ENCODE measurements at places on chromosomes 5 and 9.

DNA sequence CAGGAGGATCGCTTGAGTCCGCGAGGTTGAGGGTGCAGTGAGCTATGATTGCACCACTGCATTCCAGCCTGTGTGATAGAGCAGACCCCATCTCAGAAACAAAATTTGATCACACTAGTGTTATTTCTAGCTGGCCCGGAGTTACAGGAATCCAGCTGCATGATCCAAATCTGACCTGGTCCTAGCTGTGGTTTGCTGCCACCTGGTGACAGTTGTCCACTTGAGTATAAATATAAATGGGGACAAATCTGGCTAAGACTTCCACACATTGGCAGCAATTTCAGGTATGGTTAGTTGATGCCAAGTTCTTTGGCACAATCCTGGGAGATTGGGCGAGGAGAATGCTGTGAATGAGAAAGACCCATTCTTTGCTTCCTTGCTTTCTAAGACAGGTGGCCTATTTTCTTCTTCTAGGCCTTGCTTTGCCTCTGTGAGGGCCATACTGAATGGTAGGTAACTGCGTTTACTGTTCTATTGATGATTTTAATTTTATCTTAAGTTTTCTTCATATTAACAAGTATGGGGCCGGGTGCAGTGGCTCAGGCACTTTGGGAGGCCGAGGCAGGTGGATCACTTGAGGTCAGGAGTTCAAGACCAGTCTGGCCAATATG, 35.4 kb downstream of the UBE2R2 start:
- DNase-seq = peak; percentile 45

- DNase-seq = no peak
These were observed 53.6 kb upstream of the RANBP6 start for GRCh38 chr9:6068983-6069382.

GRCh38 chr5:81207009-81207408, 26.1 kb upstream of the CKMT2 start:
- no peak for DNase-seq

GRCh38 chr5:150172145-150172544, 5.6 kb downstream of the CDX1 start:
- DNase-seq = no peak

- no peak for DNase-seq
These were observed 90.7 kb upstream of the DHFR start for GRCh38 chr5:80745490-80745889.

DNA sequence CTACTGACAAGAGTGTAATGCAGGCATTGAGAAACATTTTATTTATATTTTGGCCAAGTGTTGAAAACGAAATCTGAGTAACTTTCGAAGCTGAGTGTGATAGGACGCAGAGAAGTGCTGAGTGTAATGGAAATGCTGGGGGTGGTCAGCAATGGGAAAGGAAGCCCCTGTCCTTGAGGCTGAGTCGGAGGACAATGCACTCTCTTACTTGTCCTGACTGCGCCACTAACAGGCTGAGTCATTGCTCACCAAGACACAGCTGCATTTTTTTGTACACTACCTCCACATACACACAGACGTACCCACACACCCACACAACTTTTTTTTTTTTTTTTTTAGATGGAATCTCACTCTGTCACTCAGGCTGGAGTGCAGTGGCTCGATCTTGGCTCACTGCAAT, 637.7 kb downstream of the SLCO4C1 start:
- no peak for DNase-seq

- no peak for DNase-seq
These were observed 50.6 kb upstream of the KLF4 start for GRCh38 chr9:107540164-107540561.

DNA sequence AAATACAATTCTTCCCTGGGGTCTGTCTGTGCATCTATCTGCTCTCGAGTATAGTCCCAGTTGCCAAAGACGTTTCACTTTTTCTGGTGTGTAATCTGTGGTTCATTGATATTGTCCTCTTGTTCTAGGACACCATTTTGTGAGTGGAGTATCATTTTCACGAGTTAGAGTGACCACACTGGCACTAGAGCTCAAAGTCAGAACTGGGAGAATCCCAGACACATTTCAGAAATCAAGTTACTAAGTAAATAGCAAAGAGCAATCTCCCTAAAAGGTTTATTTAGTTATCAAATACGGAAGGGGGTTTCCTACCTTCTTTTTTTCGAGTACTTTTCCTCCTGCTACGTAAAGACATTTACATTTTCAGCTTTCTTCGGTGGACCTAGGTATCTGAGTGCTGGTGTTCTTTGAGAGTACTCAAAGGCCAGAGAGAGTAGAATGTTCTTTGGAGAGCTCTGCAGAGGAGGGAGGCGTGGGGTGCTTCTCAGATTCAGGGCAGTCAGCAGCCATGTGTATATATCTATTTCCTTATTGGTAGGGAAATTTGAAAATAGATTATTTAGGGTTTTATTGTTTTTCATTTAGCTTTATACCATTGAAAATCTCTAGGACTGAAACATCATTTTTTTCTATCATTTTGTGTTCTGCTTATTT, 8.9 kb upstream of the HSPA9 start:
- DNase-seq = no peak

- no peak for DNase-seq
These were observed 79.6 kb upstream of the SLC25A51 start for GRCh38 chr9:37983381-37984067.

GRCh38 chr5:18220631-18221030, 586.4 kb downstream of the TAF11L14 start:
- DNase-seq = no peak

DNA sequence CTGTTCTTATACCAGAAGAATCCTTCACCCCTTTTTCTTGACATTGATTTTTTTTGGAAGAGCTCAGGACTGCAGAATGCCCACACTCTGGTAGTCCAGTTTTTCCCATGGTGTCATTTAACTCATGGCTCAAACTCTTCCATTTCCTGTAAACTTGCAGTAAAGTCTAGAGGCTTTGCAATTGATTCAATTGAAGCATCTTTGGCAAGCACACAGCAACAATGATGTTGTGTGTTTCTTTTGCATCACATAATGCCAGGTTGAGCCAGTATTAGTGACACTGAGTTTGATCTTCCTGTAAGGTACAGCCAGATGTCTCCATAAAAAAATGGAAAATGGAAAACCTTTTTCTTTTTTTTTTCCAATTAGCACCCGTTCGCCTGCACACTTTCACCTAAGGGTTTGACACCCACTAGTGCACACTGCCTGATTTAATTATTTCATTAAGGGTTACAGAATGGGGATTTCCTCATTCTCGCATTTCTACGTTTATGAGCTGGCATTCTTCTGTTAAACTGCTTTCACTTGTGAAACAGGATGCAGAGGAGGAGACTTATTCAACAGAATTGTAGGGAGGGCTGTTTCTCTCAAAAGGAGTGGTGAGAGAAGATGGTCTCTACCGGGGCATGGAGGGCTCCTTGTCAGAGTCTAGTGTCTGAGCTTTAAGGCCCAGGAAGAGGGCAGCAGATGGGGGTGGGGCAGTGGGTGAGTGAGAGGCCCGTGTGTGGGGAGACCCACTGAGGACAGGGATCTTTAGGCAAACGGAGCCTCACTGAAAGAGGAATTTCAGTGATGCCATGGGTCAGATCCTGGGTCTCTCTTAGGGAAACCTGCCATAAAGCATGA, 2.2 kb upstream of the S1PR3 start:
- no peak for DNase-seq

All from stimulated activated CD4-positive, alpha-beta T cell treated with anti-CD3 and anti-CD28 coated beads, Interleukin-12 subunit alpha, Interleukin-12 subunit beta, amount 100 ng/mL, for 4 hours (primary cell).